ENCODE measurements at places on chromosomes 16 and 17.
A peak's percentile ranks its signal among the peaks of the same experiment; 100 is the strongest.

DNA sequence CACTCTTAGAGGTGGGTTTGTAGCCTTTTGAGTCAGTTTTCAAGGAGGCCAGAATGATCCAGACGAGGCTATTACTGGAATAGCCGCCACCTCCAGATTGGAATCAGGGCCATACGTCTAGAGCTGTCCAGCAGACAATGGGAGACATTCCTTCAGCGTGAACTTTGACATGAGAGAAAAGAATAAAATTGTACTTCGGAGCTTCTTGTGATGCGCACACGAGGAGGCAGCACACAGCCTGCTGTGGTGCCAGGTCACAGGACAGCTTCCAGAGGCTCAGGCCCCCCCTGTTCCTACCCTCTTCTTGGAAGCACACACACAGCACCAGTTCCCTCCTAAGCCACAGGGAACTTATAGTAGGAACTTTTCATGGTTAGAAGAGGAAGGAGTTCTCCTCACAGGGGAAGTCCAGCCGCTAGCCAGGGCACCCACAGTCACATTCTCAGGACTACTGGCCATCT, 81.0 kb downstream of the VPS53 start:
- H3K36me3 ChIP-seq = peaks cover 16% of the 10 kb centered on the region
- peaks cover 5% of the 10 kb centered on the region for H3K4me1 ChIP-seq
- H3K27me3 ChIP-seq = no peaks in the 10 kb centered on the region
- no peak for DNase-seq
- H3K4me3 ChIP-seq = no peak overlapping the region
- no peak overlapping the region for H3K27ac ChIP-seq

DNA sequence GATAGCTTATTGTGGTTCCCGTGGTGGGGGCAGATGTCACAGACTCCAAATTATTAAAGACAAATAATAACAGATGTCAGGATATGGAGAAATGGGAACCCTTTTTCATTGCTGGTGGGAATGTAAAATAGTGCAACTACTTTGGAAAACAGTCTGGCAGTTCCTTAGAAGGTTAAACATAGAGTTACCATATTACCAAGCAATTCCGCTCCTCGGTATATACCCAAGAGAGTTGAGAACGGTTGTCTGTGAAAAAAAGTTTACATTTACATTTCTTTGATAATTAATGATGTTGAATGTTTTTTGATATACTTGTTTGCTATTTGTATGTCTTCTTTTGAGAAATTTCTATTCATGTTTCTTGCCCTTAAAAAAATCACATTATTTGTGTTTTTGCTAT, 41.2 kb downstream of the OR1D5 start:
- H3K4me1 ChIP-seq = no peaks in the 10 kb centered on the region
- no peaks in the 10 kb centered on the region for H3K27me3 ChIP-seq
- DNase-seq = no peak
- no peak overlapping the region for H3K27ac ChIP-seq
- H3K36me3 ChIP-seq = peaks cover 14% of the 10 kb centered on the region

GRCh38 chr16:4454623-4455022, 19.8 kb downstream of the NMRAL1 start:
- H3K36me3 ChIP-seq = peaks cover 35% of the 10 kb centered on the region
- no peak for DNase-seq
- H3K27me3 ChIP-seq = no peaks in the 10 kb centered on the region
- no peak overlapping the region for H3K27ac ChIP-seq

GRCh38 chr17:49880291-49881053, 32.6 kb upstream of the TAC4 start:
- peaks cover 7% of the 10 kb centered on the region for H3K4me1 ChIP-seq
- H3K4me3 ChIP-seq = no peak overlapping the region
- DNase-seq = peak; percentile 61
- peaks cover 36% of the 10 kb centered on the region for H3K27me3 ChIP-seq

DNA sequence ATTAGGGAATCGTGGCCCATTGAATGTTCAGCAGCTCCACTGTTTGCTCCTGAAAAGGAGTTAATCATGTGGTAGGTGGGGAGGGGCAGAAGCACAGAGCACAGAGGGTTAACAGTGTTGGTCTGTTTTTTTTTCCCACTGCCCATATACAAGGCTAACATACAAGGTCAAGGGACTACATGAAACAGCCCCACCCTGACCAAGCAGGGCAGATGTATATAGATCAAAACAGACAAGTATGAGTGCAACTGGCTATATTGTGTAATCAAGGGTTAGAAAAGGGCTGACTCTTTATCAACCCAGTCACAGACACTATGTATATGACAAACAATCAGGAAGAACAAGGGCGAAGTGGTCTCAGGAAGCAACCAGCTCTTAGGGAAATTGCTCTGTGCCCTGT, 186.6 kb upstream of the CDH11 start:
- no peaks in the 10 kb centered on the region for H3K4me1 ChIP-seq
- DNase-seq = no peak
- H3K36me3 ChIP-seq = no peaks in the 10 kb centered on the region
- H3K27ac ChIP-seq = no peak overlapping the region

DNA sequence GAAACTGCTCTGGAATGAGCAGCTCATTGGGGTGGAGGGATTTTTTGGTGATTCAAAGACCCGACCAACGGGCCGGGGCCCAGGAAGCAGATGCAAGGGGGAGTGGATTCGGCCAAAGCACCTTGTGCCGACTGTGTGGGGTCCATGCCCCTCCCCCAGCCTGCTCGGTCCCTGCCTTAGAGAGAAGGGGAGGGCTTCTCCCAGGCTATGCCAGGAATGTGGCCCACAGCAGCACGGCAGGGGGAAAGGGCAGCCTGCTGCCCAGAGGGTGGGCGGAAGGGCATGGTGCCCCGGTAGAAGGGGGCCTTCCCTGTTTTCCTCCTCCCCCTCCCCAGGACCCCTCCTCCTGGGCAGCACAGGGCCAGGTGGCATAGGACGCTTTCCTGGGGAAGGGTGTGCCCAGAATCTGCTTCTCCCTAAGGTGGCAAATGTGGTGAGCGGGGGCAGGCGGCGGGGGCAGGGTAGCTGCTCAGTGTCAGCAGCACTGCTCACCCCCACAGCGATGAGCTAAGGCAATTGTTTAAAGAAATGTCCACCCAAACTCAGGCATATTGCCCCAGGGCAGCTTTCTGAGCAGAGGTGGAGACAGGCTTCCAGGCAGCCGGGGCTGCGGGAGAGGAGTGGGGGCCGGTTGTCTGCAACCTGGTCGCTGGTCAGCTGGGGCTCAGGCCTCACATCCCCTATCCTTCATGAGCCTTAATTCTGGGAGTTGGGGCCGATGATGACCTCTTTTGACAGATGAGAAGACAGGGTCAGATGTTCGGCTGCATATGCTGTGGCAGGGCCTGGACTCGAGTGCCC, 33.9 kb upstream of the MLKL start:
- H3K4me1 ChIP-seq = peaks cover 4% of the 10 kb centered on the region
- no peaks in the 10 kb centered on the region for H3K27me3 ChIP-seq
- H3K36me3 ChIP-seq = no peaks in the 10 kb centered on the region
- H3K4me3 ChIP-seq = no peak overlapping the region
- no peak for DNase-seq

GRCh38 chr16:24610416-24610755, 71.0 kb downstream of the RBBP6 start:
- H3K36me3 ChIP-seq = no peaks in the 10 kb centered on the region
- H3K27me3 ChIP-seq = peaks cover 33% of the 10 kb centered on the region
- no peak overlapping the region for H3K27ac ChIP-seq
- peaks cover 14% of the 10 kb centered on the region for H3K4me1 ChIP-seq
- H3K4me3 ChIP-seq = no peak overlapping the region

Data from activated T-helper 1 cell treated with anti-CD3 and anti-CD28 coated beads, Interleukin-12 subunit alpha, Interleukin-12 subunit beta, Interleukin-2, Interleukin-4 antibody, amounts not matched to agents 30 ng/mL and 10 ng/mL and 1 ng/mL, durations not matched to agents 14 hours and 24 hours and 36 hours (primary cell).